EH (cell line): ENCODE measurements at places on chromosomes 3 and 15.

DNA sequence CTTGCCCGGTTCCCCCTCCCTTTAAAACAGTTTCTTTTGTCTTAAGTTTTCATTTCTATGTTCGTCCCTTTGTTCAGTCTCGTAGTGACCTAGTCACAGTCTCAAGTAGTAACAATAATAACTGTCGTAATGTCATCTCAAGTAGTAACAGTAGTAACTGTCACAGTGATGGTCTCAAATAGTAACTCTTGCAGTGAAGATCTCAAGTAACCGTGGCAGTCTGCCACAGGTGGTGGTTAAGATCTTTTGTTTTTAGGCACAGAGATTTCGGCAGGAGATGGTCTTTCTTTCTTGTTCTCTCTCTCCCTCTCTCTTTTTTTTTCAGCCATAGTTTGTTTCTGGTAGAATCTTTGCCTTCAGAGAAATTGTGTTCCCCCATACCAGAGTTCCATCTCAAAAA is 656.0 kb upstream of the SGO1 start:
- no peak for DNase-seq

GRCh38 chr3:58177747-58178527 is 32.8 kb downstream of the DNASE1L3 start:
- peak; percentile 80 for DNase-seq

DNA sequence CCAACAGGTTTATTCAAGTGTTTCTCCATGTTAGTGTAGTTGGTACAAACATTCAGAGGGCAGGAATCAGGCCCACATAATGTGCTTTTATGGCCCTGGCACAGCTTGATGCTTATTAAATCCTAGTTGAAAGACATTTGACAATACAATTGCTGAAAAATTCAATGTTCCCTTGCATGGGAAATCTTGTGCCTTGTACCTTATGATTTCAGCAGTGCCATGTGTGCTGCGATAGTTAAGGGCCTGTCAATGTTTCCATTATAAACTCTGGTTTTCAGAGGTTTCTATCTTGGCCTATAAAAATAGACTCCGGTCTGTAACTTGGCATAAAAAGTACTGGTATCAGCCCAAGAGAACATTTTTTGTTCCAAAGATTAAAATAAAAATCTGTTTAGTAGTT is 207.2 kb downstream of the TBC1D5 start:
- no peak for DNase-seq

DNA sequence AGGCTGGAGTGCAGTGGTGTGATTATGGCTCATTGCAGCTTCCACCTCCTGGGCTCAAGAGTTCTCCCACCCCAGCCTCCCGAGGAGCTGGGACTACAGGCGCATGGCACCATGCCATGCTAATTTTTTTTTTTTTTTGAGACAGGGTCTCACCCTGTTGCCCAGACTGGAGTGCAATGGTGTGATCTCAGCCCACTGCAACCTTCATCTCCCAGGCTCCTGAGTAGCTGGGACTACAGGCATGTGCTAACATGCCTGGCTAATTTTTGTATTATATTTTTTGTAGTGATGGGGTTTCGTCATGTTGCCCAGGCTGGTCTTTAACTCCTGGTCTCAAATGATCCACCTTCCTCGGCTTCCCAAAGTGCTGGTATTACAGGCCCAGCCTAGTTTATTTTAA is 4.0 kb downstream of the TEX9 start:
- no peak for DNase-seq

DNA sequence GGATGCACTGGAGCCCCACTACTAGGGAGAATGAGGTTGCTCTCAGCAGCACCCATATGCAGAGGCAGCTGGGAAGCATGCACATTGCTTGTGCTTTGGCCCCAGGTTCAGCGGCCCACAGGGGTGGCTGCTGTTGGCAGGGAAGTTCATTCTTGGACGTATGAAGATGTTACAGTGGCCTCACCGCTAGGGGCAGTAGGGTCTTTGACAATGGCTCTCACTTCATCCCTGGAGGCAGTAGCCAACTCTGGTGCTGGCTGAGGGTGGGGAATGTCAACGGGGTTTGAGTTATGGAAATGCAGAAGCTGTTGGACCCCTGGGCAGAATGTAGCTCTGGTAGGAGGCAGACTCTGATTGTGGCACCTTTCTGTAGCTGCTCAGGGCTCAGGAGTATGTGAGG is 279.9 kb downstream of the SCAPER start:
- DNase-seq: no peak

- DNase-seq: no peak
Measured at GRCh38 chr15:34079904-34080303, 21.8 kb downstream of the EMC7 start.

GRCh38 chr3:194985031-194985578 is 285.9 kb downstream of the XXYLT1 start:
- peak; percentile 48 for DNase-seq

- DNase-seq: no peak
Measured at GRCh38 chr3:38139191-38139590, 730 bp downstream of the MYD88 start.

DNA sequence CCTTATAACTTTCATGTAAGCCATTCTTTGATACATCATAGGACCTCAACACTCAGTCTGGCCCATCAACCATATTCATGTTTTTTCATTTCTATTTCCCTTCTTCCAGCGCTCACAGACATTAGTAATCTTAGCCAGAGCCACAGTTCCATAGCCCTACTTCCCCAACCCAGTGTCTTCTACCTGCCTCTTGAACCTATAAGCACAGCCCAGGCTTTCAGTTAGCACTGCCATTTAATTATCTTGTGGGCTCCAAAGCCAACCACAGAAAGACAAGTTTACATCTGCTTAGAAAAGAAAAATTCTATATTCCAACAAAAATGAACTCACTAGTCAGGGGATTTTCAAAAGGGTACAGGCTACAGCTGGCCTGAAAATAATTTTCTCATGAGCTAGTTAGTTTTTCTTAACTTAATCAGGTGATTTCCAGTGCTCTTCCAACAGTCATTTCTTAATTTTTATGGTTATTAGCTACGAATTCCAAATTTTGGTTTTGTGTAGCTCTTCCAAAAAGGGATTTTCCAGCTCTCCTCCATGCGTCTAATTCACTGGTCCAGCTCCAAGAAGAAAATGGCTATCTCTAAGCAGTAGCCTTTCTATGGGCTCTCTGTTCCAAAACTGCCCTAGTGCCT is 13.7 kb downstream of the CD200 start:
- no peak for DNase-seq

DNA sequence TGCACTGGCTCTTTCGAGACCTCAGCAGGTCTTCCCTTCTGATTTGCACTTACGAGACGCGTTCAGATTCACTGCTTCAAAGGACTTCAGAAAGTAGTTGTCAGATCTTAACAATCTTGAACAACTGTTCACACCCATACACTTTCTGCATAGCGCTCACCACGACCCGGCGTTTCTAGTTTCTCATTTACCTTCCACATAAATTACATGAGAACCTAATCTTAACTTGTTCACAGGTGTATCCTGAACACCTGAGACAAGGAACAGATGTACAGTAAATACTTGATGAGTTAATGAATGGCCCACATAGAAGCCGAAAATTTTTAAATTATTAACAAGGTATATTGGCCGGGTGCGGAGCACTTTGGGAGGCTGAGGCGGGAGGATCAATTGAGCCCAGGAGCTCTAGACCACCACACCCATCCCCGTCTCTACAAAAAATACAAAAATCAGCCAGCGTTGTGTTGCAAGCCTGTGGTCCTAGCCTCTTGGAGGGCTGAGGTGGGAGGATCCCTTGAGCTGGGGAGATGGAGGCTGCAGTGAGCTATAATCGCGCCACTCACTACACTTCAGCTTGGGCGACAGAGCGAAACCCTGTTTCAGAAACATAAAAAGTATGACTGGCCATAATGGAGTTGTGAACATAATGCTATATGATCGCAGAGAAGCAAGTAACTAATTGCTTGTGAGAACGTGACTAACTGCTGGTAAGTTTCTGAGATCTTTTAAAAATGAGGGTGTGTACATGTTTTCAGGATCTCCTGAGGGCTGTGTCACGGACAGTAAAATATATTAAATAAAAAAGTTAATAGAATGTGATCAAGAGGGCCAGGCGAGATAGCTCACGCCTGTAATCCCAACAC is 984 bp upstream of the SMARCC1 start:
- DNase-seq: no peak

GRCh38 chr3:21729888-21730459 is 21.0 kb downstream of the ZNF385D start:
- peak; percentile 77 for DNase-seq

DNA sequence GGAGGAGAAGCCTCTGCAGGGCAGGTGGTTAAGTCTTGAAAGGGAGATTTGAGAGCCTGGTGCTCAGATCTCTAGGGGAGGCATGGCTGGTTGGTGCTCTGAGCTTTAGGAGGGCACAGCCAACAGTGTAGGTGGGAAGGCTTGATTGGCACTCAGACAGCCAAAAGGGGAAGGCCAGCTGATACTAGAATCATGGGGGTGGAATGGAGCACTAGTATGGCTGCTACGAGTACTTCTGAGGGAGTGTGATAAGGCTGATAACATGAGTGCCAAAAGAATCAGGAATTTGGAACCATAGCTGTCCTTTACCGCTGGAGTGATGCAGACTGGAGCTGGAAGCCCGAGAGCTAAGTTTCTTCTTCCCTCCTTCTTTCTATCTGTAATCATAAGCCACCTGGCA is 184.6 kb upstream of the TBC1D5 start:
- DNase-seq: no peak

GRCh38 chr3:132660811-132661070 is 612 bp downstream of the UBA5 start:
- peak; percentile 56 for DNase-seq

- DNase-seq: no peak
Measured at GRCh38 chr15:88022716-88023115, 233.8 kb downstream of the NTRK3 start.

- DNase-seq: peak; percentile 39
Measured at GRCh38 chr3:192727032-192727847, at the start of gene FGF12. Gene FGF12 (minus strand): TSS chr3:192727541.

GRCh38 chr3:62375655-62376453 is 2.5 kb upstream of the FEZF2 start:
- DNase-seq: no peak

- DNase-seq: peak; percentile 69
Measured at GRCh38 chr3:112519424-112520001, 20.2 kb upstream of the BTLA start.

- DNase-seq: no peak
Measured at GRCh38 chr3:131806736-131807135, 228.1 kb downstream of the CPNE4 start.

DNA sequence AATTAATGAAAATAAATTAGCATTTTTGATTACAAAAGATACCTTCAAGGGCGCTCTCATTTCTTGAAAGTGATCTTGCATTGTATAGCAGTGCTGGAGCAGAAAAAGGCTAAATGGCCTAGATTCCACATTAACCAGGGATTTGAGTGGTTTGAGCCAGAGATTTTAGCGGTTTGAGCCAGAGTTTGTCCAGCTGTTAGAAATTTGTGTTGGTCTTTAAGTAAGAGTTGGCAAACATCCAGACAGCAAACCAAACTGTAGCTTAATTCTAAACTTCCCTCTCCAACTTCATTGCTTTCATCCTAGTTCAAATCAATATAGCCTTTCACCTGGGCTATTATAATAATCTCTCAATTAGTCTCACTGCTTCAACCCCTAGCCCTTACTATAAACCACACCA is 351.7 kb downstream of the IGSF11 start:
- no peak for DNase-seq

GRCh38 chr3:7484636-7485035 is 623.7 kb downstream of the GRM7 start:
- DNase-seq: no peak

DNA sequence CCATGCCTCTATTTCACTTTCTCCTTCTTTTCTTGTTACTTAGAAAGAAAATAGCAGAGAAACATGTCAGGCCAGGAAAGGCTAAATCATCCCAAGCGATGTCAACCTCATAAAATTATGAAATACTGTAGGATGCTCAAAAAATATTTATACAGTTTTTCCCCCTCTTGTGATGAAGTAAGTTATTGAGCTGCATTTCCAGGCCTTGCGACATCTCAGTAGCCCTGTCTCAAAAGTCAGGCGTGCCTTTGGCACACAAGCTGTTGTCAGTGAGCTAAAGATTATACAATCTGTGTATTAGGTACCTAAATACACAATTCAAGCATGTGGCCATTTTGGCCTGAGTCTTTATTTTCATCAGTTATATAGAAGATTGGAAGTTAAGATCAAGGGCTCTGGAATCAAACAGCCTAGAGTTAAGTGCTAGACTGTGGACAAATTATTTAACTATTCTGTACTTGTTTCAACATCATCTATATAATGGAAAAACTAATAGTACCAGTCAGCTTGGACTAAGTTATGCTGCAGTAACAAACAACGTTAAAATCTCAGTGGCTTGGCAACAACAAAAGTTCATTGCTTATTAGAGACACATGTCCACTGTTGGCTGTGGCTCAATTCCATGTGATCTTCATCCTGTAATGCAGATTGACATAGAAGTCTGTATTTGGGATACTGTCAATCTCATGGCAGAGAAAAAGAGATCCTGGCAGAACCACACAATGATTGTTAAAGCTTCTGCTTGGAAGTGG is 406.4 kb upstream of the PROK2 start:
- DNase-seq: no peak

DNA sequence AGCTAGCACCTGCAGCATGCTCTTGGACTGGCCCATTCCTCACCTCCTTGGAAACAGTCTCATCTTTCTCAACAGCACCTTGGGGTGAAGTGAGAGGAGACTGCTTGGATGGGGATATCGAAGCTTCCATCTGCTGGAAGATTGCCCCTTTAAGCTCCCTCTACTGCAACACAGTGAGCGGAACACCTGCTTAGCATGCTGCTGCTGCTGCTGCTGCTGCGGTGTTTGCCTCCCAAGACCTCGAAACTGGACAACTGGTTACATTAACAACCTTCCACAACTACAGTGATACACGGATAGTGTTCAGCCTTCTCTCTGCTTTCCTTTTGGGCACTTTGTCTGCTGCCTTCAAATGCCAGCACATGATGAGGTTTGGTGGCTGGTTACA is 253.9 kb upstream of the LYSMD4 start:
- DNase-seq: no peak

- peak; percentile 72 for DNase-seq
Measured at GRCh38 chr15:89785774-89786140, 9.6 kb downstream of the MESP2 start.

GRCh38 chr3:135260025-135260424 is 465.0 kb downstream of the EPHB1 start:
- no peak for DNase-seq

DNA sequence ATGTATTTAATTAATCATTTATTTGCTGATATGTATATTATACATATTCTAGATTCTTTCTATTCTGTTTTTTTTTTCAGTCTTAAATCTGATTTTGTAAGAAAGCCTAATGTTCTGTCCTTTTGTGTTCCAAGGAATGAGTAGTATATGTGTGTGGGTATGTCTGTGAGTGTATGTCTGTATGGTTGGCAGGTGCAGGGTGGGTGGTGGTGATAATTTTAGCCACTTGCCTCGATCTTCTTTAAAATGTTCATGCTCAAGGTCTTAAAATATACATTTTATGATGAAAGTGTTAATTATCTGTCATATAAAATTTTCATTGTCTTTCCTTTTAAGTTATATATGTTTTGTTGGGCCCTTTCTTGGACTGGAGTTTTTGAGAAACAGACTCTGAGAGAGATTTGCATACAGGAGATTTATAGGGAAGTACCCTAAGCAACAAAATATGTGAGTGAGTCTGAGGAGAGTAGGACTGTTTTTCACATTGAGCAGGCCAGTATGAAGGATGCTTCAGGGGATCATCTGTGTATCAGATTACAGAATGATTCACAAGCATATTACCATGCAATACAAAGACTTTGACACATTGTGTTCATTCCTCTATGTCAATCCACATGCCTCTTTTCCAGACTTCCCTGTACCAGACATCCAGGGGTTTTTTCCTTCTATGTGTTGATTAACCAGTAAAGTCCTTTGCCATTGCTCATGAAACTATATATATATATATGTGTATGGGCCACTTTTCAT is 211.0 kb upstream of the DPPA4 start:
- peak; percentile 63 for DNase-seq

- DNase-seq: no peak
Measured at GRCh38 chr3:53180305-53181023, 19.5 kb downstream of the PRKCD start.
